ENCODE measurements at places on chromosomes 7 and 10. TPM values are rescaled to one million over a fixed set of nuclear protein-coding genes. Genes with fewer than 3 reads are reported as not detected.

- no peak for DNase-seq
Measured at GRCh38 chr10:56622335-56622973, 261.4 kb upstream of the ZWINT start.

- DNase-seq: no peak
Measured at GRCh38 chr10:91941426-91941825, 17.9 kb downstream of the BTAF1 start.

- no peak for DNase-seq
Measured at GRCh38 chr10:62613424-62613823, 191.1 kb upstream of the ADO start.

DNA sequence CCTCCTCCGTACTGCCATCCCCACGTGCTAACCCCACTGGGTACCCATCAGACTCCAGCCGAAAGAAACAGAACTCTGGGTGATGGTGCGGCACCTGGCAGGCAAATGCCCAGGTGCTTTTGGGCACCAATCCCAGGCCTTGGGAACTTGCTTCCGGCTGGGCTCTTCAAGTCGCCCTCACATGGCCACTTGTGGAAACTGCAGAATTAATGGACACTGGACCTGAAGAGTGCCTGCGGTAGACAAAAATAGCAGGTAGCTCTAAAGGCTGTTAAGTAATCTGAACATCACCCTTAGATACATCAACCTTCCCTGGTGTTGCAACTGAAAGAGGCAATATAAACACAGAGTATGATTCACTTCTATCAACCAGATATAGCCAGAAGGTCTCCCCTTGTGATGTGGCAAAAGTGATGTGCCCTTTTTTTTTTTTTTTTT lies 644.4 kb downstream of the GRM8 start:
- DNase-seq: no peak

DNA sequence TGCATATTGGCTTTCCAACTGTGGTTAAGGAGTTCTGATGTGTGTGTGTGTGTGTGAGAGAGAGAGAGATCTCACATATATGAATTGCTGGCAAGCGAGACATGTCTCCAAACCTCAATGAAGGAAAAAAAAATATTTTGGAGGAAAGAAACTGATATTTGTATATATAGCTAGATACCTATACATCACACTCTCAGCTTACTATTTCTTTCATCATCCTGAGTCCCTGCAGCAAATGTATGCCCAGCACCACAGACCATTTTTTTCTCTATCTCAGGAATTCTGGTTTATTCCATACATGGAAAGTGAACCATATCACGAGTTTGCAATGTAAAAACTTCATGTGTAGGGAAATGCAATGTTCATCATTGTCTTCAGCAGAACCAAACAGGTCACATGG lies 68.9 kb downstream of the MTERF1 start:
- DNase-seq: no peak

DNA sequence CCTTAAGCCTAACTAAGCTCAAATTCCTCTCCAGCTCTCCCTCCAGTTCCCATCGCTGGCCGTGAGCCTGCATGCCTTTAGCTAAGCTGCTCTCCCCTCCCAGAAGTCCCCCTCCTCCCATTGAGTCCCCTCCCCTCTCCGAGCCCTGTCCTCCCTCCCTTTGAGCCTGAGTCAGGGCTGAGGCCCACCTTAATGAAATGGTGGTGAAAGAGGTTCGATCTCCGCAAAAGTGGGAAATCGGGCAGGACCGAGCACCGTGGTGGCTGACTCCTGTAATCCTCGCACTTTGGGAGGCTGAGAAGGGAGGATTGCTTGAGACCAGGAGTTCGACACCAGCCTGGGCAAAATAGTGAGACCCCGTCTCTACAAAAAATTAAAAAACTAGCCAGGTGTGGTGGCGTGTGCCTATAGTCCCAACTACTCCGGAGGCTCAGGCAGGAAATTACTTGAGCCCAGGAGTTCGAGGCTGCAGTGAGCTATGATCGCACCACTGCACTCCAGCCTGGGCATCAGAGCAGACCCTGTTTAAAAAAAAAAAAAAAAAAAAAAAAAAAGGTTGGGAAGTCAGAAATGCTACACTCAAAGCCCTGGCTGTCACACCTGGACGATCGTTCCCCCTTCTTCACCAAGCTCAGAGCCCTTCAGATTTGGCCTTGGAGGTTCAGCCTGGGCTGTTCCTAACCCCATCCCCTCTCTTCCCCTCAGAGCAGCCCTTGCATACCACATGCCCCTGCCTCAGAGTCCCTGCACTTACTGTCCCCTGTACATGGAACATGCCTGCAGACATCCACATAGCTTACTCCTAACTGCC lies 995 bp upstream of the CLDN3 start:
- no peak for DNase-seq

RHOBTB1 gene
- total RNA-seq: 15.4 TPM

PGAM2 gene
- total RNA-seq: 1.6 TPM

GAD2 gene
- not detected for total RNA-seq

HOXA3 gene
- total RNA-seq: 7.2 TPM

OGDHL gene
- not detected for total RNA-seq
